Right atrium auricular region (tissue), 2 donors: ENCODE measurements at places on chromosomes 12 and 14.

DNA sequence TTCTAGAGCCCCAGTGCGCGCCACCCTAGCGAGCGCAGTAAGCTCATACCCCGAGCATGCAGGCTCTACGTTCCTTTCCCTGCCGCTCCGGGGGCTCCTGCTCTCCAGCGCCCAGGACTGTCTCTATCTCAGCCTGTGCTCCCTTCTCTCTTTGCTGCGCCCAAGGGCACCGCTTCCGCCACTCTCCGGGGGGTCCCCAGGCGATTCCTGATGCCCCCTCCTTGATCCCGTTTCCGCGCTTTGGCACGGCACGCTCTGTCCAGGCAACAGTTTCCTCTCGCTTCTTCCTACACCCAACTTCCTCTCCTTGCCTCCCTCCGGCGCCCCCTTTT, 791 bp downstream of the TMEM233 start:
- no peaks in the 10 kb centered on the region for H3K36me3 ChIP-seq
- H3K4me3 ChIP-seq, result peak overlapping the region; percentile 47
- no peaks in the 10 kb centered on the region for H3K27me3 ChIP-seq
- H3K4me1 ChIP-seq, result peaks cover 31% of the 10 kb centered on the region
- H3K27ac ChIP-seq, result no peak overlapping the region
- no peak for DNase-seq

GRCh38 chr14:90536092-90536491, 139.3 kb downstream of the CALM1 start:
- no peak for DNase-seq
- H3K27me3 ChIP-seq, result no peaks in the 10 kb centered on the region
- H3K27ac ChIP-seq, result peak overlapping the region; percentile 35

DNA sequence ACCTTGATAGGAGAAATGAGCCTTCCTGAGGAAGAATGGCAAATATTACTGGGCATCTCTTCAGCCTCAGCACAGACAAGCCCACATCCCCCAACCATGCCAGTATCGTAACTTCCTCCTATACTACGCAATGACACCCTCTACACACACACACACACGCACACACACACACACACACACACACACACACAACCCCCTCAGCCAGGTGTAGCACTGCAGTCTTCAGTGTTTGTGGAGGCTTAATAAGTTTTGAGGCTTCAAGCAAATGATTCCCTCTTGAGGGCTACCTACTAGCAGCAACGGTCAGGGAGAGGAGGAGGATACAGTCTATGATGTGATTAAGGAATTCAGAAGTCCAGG, 1.6 kb downstream of the DGKA start:
- H3K36me3 ChIP-seq, result no peaks in the 10 kb centered on the region
- DNase-seq, result no peak
- H3K27ac ChIP-seq, result peak overlapping the region; percentile 78
- H3K4me3 ChIP-seq, result peak overlapping the region; percentile 66
- no peaks in the 10 kb centered on the region for H3K4me1 ChIP-seq

- DNase-seq, result no peak
- no peak overlapping the region for H3K27ac ChIP-seq
- H3K27me3 ChIP-seq, result no peaks in the 10 kb centered on the region
These were observed 299.1 kb downstream of the NUAK1 start for GRCh38 chr12:105839629-105840127.

GRCh38 chr14:30005114-30005808, 77.6 kb upstream of the PRKD1 start:
- H3K4me3 ChIP-seq, result no peak overlapping the region
- H3K4me1 ChIP-seq, result no peaks in the 10 kb centered on the region
